ENCODE measurements at places on chromosomes 7 and 10.

GRCh38 chr10:123588386-123588914 lies 77.7 kb upstream of the GPR26 start:
- DNase-seq = no peak

DNA sequence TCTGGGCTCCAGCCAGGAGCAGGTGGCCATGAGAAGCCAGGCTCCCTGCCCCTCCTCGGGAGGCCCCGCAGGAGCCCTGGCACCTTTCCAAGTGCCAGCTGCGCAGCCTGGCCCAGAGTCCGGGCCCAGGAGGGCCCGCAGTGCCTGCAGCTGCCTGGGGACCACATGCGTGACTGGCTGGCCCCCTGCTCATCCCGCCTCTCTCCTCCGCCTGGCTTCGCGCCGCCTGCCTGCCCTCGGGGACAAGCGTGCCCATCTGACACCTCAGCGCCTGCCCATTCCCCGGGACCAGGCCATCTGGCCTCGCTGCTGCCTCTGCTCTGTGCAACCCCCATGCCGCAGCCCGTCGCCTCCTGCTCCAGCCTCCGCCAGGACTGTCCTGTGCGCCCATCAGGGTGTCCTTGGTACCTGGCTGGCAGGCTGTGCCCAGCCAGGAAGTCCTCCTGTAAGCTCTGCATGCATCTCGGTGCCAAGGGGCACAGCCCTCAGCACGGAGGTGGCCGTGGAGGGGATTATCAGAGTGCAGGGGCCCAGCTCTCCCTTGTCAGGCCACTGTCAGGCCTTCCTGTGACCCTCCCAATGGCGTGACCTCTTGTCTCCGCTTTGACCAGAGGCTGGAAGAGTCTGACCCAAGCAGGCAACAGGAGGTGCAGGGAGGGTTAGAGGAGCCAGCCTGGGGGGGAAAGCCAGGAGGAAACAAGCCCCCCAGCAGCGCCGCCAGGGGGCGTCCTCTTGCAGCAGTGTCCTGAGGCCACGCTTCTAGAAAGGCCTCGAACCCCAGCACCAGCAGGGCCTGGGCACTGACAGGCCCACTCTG lies 50.5 kb downstream of the TMEM209 start:
- no peak for DNase-seq

DNA sequence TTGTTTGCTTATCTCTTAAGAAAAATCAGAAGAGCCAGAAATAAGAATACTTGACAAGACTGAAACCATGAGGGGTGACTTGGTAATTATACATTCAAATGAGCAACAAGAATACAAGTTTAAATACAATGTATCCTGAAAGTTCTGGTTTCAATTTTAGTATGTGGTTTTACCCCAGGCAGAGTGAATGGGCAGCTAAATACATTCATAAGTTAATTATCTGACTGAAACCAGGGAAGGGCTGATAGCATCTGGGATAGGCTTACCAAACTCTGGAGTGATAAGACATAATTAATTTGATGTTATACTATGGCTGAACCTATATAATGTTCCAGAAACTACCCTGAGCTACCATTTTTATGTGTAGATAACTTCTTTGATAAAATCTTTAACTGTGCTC lies 252.2 kb upstream of the PLXNA4 start:
- no peak for DNase-seq

- DNase-seq = no peak
Measured at GRCh38 chr10:58253184-58253583, 14.5 kb downstream of the IPMK start.
